Activated CD4-positive, alpha-beta T cell treated with anti-CD3 and anti-CD28 coated beads, Interleukin-2, amount 50 U/mL, for 4 hours (primary cell): ENCODE measurements at places on chromosomes 2 and 18.

- no peak for DNase-seq
These were observed 97.2 kb upstream of the TMEM18 start for GRCh38 chr2:774436-774835.

GRCh38 chr18:33630476-33630875, 52.5 kb downstream of the ASXL3 start:
- DNase-seq = no peak

DNA sequence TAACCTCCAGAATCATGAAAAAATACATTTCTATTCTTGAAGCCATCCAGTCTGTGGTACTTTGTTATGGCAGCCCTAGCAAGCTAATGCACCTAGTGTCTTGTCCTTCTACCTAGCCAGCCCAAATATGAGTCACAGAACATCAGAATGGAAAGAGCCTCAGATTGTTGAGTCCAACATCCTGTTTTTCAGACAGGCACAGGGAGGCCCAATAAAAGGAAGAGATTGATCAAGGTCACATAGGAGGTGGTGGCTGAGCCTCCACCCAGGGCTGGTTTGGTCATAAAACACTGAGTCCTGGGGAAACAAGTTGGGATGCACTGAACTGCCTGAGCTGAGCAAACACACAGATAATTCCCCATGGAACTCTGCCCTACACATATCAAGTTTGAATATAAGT, 195.5 kb downstream of the TTC32 start:
- no peak for DNase-seq

DNA sequence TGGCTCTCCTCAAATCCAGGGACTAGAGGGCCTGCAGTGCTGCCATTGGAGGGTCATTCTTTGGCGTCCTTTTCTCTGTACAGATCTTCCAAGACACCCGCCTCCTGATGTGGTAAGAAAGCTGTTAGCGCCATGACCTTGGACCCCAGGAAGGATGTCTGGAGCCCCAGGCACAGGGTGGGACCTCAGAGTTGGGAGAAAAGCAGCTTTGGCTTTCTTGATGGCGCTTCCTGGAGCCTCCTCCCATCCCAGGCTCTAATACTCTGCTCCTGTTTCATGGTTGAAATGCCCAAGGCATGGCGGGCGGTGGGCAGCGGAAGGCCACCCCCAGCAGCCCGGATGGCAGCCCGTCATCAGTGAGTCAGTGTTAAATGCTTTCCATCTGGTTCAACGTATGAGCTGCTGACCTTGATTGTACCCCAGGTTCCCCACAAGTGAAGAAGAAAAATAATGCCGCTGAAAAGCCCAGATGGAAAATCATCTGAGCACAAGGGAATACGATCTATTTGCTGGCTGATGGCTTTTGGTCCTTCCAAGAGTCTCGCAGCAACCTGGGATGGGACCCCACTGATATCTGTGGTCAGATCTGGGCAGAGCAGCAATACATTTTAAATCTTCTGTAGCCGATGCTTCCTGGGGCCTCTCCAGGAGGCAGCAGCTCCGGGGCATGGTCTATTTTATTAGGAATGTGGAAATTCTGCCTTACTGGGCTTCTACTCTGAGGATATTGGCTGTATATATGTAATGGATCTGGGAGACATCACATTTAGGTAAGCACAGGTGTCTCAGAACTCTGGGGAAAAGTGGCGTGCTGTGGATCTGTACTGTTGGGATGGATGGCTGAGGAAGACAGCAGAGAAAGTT, 15.1 kb downstream of the ACKR3 start:
- no peak for DNase-seq

GRCh38 chr2:237818066-237818473, 19.5 kb downstream of the RBM44 start:
- DNase-seq = no peak

DNA sequence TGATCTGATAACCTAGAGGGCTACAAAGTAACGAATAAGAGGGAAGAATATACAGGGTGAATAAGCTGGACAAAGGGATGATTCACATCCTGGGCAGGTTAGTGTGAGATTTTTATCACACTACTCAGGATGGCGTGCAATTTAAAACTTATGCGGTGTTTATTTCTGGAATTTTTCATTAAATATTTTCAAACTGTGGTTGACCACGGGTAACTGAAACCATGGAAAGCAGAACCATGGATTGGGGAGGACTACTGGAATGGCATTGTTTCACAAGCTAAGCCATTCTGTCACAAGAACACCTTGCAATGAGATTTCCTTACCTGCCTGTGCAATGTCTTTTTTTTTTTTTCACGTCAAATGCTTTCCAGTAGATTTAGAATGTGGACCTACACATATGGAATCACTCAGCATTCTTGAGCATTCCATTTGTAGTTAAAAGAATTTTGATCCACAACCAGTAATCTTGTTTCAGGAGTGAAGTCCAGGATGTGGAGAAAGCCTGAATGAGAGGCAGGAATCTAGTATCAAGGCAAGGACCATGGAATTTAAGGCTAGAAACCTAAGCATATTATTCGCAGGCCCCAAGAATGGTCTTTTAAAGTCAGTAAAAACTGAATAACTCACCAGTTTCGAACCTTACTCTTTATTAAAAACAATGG, 8.0 kb upstream of the CDK15 start:
- DNase-seq = no peak

GRCh38 chr2:31598694-31599093, 18.0 kb upstream of the SRD5A2 start:
- no peak for DNase-seq

DNA sequence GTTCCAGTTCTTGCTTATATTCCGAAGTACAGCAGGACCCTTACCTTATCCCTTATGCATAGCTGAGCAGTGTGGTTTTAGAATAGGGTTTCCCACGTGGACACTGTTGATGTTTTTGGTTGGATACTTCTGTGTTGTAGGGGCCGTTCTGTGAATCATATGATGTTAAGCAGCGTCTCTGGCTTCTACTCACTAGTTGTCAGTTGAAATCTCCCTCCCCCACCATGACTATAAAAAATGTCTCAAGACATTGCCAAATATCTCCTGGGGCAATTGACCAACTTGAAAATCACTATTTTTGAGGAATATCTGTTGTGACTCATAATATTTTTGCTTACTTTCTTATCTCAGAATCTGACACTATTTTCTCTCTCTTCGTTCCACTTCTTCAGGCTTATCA, 713.7 kb downstream of the TSN start:
- DNase-seq = no peak

- no peak for DNase-seq
These were observed 34.8 kb downstream of the USP34 start for GRCh38 chr2:61436092-61436491.

DNA sequence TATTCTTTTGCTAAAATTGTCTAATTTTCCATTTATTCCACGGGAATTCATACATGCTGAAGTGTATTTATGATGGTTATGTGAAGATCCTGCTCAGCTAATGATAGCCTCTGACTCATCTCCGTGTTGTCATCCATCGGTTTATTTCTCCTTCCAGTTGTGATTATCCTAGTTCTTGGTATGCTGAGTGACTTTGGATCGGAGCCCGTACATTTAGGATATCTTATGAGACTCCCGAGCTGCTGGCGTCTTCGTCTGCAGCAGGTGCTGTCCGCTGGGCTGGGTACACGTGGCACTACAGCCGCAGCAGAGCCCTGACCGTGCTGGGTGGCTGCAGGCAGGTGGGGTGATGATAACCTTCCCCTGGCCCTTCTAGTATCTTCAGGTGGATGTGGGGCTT, 40.1 kb upstream of the GALR1 start:
- no peak for DNase-seq

DNA sequence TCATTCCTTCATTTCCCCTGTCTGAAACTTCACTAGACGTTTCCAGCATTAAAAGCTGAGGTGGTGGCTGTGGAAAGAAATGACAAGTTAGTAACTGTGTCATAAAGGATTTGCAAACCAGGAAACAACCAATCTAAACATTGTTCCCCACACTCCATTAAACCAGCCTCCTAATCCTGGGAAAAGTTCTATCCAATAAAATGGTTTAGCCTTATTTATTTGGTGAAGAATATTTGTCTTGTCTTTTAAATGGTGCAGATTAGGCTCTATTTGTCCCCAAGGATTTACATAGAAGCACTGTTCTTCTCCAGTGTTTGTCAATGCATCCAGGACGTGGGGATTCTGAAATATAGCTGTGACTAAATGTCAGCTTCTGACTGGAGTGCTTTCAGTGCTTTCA, 10.5 kb upstream of the DPP4 start:
- no peak for DNase-seq

DNA sequence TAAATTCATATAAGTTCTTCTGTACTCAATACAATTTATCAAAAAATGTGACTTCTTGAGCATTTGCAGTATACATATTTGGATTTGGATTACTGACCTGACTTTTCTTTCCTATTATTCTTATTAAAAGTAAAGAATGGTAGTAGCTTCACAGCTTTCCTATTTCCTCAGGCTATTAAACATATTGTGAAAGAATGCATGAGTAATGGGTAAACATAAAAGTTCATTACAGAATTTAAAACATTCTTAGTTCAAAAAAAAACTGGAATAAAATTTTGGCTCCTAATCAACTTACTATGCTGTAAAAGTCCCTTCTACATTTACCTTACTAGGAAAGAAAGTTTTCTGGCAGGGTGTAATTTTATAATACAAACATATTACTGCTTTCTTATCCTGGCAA, 27.3 kb upstream of the C2orf66 start:
- no peak for DNase-seq

- DNase-seq = no peak
These were observed 42.5 kb downstream of the TRIB2 start for GRCh38 chr2:12759248-12759647.

DNA sequence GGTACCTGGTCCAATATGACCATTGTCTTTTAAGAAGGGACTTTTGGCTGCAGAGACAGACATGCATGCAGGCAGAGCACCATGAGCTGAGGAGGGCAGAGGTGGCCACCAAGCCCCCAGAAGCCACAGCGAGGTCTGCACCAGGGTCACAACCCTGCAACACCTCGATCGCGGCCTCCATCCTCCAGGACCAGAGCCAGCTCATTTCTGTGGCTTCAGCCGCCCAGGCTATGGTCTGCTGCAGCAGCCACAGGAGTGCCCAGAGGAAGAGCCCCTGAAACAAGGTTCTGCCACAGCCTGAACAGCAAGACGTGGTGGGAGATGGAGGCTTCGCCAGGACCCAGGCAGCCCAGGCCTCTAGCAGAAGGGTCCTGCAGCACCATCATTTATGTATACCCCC, 53.9 kb downstream of the ANKMY1 start:
- DNase-seq = no peak

DNA sequence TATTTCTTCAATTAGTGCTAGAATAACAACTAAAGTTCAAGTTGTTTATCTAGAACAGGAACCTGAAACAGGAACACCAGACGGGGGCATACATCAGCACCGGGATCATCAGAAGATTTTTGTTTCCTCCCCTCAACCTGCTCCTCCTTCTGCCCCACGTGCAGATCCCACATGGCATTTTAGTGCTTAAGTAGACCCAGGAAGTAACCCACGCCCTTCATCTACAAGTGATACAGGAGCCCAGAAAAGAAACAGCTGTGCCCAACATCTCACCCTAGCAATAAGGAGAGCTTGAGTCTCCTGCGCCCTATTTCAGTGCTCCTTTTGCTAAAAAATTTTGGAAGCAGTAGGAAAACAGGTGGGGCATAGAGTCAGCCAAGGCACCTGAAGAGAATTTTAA, 5.2 kb downstream of the ZNF385B start:
- DNase-seq = no peak

GRCh38 chr18:23951206-23951605, 63.3 kb upstream of the TTC39C start:
- DNase-seq = no peak

DNA sequence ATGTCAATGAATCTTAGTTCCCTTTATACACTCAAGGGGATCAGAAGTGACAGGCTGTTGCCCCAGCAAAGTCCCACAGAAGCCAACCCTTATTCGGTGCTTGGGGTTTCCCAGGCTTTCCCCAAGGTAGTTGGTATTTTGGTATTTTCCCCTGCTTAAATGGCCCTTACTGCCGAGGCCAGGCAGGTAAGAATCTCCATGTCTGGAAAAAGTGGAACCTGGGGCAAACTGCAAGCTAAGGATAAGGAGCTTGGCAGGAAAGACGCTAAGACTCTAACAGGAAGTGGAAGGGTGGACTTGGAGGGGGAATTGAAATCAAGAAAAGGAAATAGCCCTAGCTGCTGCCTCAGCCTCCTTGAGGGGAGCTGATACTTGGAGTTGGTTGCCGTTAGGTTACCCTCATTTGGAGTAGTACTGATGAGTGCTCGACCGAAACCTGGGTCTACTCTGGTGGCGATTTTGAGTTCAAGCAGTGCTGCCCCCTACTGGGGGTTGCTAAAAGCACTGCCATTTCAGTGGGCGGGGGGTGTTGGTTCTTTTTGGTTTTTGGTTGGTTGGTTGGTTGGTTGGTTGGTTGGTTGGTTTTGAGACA, 3.3 kb upstream of the GPBAR1 start:
- DNase-seq = peak; percentile 56

GRCh38 chr18:11721720-11722119, 32.7 kb downstream of the GNAL start:
- no peak for DNase-seq

GRCh38 chr18:9029131-9029530, 73.4 kb upstream of the NDUFV2 start:
- no peak for DNase-seq

- no peak for DNase-seq
These were observed 328.2 kb upstream of the COL3A1 start for GRCh38 chr2:188645986-188646385.

GRCh38 chr2:218857371-218858137, 2.1 kb upstream of the WNT6 start:
- DNase-seq = no peak

- no peak for DNase-seq
These were observed 65.9 kb upstream of the CPO start for GRCh38 chr2:206873423-206873822.

- DNase-seq = no peak
These were observed 470.6 kb upstream of the MEX3C start for GRCh38 chr18:51668101-51668500.

- DNase-seq = no peak
These were observed 190.2 kb downstream of the GBX2 start for GRCh38 chr2:235978022-235978421.

- DNase-seq = no peak
These were observed 126.0 kb downstream of the LPIN1 start for GRCh38 chr2:11872247-11872947.

GRCh38 chr2:111139637-111140317, 19.1 kb downstream of the BCL2L11 start:
- DNase-seq = no peak

- no peak for DNase-seq
These were observed 32.1 kb downstream of the PDIA6 start for GRCh38 chr2:10780491-10780820.

DNA sequence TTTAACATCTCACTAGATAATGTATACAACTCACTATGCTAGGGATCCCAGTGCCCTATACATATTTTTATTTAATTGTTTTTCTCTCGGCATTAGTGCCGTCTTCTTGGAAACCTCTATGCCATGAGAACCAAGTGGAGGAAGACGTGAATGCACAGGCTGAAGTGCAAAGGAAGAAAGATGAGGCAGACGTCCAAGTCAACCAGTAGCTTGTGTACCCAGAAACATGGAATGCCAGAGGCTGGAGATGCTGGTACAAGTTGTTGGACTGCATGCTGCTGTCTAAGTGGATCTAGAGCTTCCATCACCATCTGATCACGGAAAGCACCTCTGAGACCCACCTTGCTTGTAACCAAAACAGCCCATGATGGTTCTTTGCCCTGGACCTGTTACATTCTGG, 12.5 kb upstream of the GEMIN6 start:
- no peak for DNase-seq
